Lung microvascular endothelial cell (primary cell): ENCODE measurements at places on chromosomes 13 and 19. TPM values are rescaled to one million over a fixed set of nuclear protein-coding genes. Genes with fewer than 3 reads are reported as not detected.

The NANOS3 gene
- total RNA-seq, result 0.40 TPM in 1 of 2 replicates, not detected in the other

The SERPINE3 gene
- total RNA-seq, result not detected in 2 replicates

The SBSN gene
- not detected in 2 replicates for total RNA-seq

The SIGLECL1 gene
- total RNA-seq, result not detected in 2 replicates

The CEACAM6 gene
- total RNA-seq, result not detected in 2 replicates

The ADAMTSL5 gene
- total RNA-seq, result not detected in 2 replicates

The KLK13 gene
- total RNA-seq, result not detected in 2 replicates

The DMKN gene
- not detected in 2 replicates for total RNA-seq

GRCh38 chr13:99863789-99864626, 107.6 kb downstream of the ZIC5 start:
- DNase-seq, result no peak

- no peak for DNase-seq
These were observed 28.1 kb downstream of the MPHOSPH8 start for GRCh38 chr13:19661561-19661960.

GRCh38 chr19:29636553-29637360, 28.5 kb upstream of the PLEKHF1 start:
- no peak for DNase-seq

- DNase-seq, result no peak
These were observed 14.4 kb downstream of the MYO16 start for GRCh38 chr13:108643646-108644353.

GRCh38 chr13:52024481-52024880, at the start of gene UTP14C:
UTP14C (plus strand) TSS chr13:52024691; CDS start chr13:52028805, 4,114 bp downstream.
- DNase-seq, result no peak

DNA sequence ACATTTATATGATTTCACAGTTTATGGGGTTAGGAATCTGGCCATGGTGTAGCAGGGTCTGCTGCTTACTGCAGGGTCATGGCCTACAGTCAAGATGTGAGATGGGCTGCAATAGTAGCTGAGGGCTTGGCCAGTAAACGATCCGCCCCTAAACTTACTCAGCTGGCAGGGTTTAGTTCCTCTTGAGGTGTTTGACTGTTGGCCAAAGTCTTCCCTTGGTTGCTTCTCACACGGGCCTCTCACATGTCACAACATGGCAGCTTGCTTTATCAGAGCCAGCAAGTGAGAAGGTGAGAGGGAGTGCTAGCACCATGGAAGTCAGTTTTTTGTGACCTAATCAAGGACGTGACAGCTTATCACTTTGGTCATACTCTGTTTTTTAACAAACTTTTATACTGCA, 77.1 kb downstream of the DNAJC3 start:
- no peak for DNase-seq

DNA sequence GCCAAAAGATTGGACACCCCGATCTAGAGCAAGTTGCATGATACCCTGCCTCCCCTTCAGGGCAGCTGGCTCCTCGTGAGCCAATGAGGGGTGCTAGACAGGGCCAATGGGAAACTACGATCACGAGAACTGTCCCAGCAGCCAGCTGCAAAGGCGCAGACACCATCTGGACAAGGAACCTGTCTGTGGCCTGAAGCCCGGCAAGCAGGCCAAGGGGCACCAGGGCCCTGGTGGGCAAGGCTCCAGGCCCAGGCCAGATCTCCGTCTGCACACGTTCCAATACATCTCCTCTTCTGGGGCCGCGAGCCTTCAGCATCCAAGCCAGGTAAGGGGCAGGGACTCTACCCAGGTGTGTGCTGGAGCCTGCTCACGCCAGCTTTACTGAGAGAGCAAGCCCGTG, 20.2 kb downstream of the MED26 start:
- no peak for DNase-seq

GRCh38 chr13:46229251-46229650, 17.5 kb downstream of the LRRC63 start:
- DNase-seq, result no peak

- no peak for DNase-seq
These were observed 575.1 kb downstream of the SLITRK6 start for GRCh38 chr13:85223883-85224656.

- DNase-seq, result peak; percentile 60
These were observed 964 bp downstream of the KHSRP start for GRCh38 chr19:6423499-6424194.

DNA sequence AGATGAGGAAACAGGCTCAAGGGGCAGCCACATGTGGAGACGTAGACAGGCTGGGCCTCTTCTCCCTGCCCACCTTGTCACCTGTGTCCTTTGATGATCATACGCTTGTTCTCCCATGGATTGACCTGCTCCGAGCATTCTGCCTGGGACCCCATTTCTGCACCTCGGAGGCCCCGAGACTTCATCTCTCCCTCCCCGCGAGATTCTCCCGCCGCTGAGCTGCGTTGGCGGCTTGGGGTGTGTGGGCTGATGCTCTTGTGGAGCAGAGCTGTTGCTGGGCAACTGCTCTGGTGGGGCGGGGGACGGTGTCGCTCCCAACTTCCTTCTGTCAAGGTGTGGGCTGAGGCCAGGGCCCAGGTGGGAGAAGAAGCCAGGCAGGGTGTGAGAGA, 22.1 kb downstream of the MAST3 start:
- DNase-seq, result no peak

DNA sequence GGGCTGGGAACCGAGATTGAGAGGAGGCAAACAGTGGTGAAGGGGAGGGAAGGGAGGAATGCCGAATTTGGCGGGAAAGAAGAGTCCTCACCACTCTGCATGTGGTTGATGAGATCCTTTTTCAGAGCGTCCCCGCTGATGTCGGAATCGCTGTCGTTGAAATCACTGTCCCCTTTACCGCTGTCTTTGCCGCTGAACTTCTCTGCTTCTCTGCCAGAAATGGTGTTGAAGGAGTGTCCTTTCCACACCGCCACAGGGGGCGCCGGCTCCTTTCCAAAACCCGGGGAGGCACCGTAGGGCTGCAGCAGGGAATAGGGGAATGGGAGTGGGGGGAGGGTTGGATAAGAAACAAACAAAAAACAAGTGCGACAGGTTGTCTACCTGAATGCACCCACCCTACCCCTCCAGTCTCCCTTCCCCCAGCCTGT, 3.1 kb downstream of the PCDH8 start:
- DNase-seq, result no peak

- peak; percentile 23 for DNase-seq
These were observed at the start of gene ELAVL3 for GRCh38 chr19:11480715-11481533. ELAVL3 (minus strand) TSS chr19:11481046; CDS start chr19:11480608, 438 bp downstream.

DNA sequence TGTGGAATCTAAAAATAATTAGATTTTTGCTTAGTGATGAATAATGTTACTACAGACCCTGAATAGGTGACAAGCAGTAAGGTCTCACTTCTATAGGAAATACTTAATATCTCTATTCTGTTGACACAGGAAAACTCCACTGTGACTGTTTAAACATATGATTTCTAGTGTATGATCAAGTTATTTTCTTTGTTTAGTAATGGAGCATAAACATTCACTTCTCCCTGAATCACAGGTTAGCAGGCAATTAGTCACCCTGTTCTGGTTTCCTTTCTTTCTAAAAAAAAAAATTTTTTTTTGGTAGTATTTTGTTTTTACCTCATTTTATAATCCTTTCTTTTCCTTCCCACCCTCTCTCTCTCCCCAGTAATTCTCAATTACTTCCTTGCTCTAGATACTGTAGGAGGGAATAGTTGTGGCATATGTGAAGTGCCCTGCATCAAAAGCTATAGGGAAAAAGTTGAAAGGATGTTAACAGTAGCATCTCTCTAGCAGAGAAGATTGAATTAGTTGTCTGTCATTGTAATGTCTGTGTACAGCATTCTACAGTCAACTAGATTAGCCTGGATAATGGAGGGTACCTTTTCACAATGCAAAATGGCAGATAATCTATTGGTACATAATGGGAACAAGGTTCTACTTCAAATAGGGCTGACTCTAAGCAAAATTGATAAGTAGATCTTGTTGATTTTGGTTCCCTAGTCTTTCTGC, 3.5 kb downstream of the HS6ST3 start:
- DNase-seq, result peak; percentile 7

DNA sequence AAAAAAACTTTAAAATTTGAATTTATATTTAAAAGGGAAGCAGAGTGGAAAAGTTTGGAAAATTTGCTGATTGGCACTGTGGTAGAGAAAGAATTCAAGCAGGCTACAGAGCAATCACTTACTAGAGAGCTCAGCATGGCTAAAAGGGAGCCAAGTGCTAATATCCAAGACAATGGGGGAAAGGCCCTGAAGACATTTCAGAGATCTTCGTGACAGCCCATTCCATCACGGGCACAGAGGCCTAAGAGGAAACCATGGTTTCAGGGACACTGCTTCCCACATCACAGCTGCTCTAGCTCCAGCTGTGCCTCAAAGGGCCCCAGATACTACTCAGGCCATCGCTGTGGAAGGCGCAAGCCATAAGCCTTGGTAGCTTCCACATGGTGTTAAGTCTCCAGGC, 73.7 kb downstream of the SGCG start:
- DNase-seq, result no peak

GRCh38 chr13:83168590-83168989, 713.7 kb downstream of the SLITRK1 start:
- DNase-seq, result no peak

DNA sequence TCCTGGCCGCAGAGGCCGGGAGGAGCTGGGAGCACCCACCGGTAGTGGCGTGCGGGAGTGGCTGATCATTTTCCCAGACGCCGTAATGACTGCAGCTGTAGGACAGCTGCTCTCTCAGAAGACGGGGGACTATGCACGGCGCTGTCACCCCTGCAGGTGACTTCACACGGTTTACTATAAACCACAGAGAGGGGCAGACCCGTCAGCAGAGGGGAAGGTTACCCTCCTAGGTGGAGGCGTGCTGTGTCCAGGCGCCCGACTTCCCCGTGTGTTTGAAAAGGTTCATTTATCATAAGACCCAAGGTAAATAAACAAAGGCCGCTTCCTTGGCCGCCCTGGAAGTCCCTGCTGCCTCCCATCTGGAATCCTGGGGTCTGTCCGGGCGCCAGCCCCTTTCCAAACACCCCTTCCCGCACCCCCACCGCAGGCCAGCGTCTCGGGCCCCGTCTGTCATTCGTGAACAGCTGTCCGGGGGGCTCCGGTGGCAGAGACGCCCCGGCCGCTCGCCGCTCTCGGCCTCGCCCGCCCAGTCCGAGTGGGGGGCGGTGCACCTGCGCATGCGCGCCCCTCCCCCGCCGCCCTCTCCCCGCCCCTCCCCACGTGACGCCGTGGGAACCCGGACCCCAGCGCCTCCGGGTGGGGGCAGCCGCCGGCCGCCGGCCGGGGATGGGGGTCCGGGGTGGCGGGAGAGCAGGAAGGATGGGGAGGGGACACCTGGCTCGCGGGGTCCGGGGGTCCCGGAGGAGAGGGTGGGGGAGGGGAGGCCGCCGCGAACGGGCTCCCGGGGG, 915 bp downstream of the SHC2 start:
- DNase-seq, result peak; percentile 43

DNA sequence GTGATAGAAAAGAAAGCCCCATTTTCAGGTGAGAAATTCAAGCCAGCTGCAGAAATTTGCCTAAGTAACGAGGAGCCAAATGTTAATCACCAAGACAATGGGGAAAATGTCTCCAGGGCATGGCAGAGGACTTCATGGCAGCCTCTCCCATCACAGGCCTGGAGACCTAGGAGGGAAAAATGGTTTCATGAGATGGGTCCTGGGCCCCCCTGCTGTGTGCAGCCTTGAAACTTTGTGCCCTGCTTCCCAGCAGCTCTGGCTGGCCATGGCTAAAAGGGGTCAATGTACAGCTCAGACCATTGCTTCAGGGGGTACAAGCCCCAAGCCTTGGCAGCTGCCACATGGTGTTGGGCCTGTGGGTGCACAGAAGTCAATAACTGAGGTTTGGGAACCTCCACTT, 9.9 kb downstream of the N4BP2L1 start:
- no peak for DNase-seq

DNA sequence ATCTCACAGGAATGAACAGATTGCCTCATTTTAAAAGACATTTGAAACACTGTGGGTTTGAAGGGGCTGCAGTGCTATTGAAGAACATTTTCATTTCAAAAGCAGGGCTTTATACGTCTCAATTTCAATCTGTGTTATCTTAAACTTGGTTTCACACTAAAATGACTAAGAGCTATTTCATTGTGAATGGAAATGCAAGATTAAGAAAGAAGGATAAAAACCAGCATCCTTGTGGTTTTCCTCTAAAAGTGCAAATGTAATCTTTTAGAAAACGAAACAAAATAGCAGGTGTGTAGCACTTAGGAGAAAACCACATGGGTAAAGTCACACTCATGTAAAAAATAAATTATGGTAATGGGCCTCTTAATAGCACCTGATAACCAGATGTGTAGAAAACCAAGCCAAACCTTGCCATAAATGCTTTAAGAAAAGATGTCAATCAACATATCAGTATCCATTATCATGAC, 397.7 kb downstream of the GPC6 start:
- DNase-seq, result no peak

GRCh38 chr19:38729653-38730469, 14.4 kb downstream of the CAPN12 start:
- DNase-seq, result peak; percentile 63

- no peak for DNase-seq
These were observed 12.4 kb upstream of the CBLC start for GRCh38 chr19:44765033-44765948.

DNA sequence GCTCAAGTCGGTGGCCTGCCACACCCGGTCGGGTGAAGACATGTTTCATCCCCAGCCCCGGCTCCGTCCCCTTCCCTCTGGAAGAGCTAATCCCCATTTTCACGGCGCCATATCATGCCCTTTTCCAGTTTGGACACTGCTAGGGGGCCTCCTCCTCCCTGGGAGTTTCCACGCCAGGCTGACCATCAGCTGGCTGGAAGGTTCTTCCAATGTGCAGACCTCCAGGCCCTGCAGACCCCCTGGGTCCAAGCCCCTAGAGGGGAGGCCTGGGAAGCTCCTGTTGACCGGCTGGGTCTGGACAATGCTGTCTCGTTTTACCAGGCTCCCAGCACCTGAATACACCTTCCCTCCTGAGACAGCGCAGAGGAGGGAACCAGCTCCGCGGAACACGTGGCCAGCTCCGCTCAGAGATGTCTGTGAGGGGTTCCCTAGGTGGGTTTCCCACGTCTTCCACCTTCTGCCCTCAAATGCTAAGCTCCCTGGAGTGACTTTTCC, 44.7 kb upstream of the RANBP3 start:
- peak; percentile 7 for DNase-seq

- DNase-seq, result no peak
These were observed 530.7 kb upstream of the SLITRK1 start for GRCh38 chr13:84413016-84413415.

DNA sequence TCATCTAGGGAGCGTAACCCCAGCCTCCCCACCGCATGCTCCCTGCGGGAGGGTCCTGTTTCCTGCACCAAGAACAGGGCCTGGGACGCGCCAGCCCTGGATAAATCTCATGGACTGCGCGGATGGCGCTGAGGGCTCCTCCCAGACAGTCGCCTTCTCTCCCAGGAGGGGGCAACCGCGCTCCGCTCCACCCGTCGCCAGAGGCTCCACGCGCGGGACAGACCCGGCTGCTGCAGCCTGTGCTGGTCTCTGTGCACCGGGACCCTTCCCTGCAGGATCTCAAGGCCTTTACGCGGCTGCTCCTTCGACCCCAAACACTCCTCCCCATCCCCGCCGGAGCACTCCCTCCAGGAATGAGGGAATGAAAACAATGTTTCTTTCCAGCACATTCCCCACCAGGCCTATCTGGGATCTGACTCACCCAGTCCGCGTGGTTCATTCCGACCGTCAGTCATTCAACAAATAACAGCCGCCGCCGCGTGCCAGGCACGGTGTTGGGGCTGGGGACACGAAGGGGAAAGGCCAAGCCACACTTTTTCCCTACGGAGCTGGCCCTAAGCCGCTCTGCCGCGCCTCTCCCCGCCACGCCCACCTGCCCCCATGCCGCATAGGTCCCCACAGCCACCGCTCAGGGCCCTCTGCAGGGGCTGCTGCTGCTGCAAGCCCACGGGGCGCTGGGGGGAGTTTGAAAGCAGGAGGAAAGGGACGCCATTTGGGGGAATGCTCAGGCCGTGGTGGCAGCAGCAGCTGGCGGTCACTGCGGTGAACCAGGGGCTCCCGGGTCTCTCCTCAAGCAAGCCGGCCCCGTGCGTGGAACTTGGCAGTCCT, 6.0 kb downstream of the PNMA8B start:
- peak; percentile 38 for DNase-seq
